ENCODE measurements at places on chromosomes 3 and 15.
A peak's percentile ranks its signal among the peaks of the same experiment; 100 is the strongest.

DNA sequence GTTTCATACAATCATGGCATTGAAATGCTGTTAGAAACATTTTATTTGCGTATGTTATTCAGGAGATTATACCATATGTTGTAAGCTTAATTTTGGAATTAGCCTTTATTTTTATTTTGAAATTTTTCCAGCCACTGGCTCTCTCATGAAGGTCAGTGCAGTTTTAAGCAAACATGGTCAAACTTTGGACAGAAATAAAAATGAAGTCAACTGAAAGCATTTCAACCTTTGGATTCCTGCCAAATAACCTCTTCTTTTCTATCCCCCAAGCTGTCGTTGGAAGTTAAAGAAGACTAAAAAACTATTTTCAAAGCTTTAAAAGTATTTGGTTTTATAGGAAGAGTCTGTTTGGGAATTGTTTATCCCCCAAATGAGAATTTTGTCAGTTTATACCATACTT, 846.6 kb downstream of the MCTP2 start:
- DNase-seq: no peak

GRCh38 chr15:89003865-89004725, 84.2 kb upstream of the ABHD2 start:
- peak; percentile 29 for DNase-seq

- DNase-seq: no peak
Measured at GRCh38 chr3:33488246-33488645, 48.0 kb upstream of the UBP1 start.

- no peak for DNase-seq
Measured at GRCh38 chr3:380801-381200, 184.2 kb downstream of the CHL1 start.

DNA sequence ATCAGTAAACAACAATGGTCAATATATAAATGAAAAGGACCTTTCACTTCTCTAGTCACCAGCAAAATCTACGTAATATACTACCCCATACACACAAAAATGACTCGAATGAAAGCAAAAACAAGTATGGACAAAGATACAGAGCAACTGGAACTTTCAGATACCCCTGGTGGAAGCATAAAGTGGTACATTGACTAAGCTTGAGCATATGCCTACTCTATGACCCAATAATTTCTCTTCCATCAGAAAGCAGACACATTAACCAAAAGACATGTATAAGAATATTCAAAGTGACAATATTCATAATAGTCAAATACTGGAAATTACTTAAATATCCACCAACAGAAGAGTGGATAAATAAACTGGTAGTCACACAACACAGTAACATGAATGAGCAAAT, 86.0 kb downstream of the EFL1 start:
- no peak for DNase-seq

DNA sequence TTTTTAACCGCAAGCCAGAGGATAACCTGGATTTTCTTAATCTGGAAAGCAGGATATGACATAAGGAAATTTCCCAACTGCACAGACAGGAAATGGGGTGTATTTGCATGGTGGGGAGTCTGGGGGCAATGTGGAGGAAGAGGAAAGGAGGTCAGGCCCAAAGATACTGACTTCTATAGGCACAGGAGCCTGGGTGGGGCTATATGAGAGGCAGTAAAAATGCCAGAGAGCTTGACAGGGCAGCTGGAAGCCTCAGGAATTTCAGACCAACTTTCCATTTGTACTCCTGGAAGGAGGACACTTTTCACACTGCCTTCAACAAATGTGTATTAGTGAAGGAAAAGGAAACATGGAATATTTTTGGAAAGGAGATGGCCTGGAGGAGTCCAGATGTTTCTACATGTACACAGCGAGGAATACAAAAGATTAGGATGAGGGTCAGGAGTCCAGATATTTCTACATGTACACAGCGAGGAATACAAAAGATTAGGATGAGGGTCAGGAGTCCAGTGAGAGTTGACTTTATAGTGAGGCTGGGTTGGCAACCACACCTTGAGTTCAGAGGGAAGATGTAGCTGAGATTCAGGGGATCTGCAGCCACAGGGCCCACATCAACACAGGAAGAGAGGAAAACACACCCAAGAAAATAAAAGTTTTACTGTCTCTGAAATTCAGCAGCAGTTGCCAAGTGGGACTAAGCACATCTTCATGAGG, 111.9 kb upstream of the PTPRG start:
- no peak for DNase-seq

DNA sequence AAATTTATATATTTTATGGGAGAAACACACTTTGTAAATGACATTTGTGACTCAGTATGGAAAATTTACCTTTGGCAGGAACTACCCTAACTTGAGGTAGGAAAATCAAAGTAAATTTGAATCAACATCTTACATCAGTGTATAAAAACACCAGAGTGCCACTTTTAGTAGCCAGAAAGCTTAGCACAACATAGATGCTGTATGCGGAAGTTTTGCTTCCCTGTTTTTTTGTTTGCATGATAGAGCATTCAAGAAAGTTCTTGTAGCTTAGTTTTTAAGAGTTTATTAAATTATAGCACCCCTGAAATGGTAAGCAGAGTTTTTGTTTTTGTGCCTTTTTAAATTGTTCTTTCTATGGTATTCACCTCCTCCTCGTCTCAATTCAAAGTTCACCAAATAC, 120.8 kb upstream of the RAP2B start:
- no peak for DNase-seq

DNA sequence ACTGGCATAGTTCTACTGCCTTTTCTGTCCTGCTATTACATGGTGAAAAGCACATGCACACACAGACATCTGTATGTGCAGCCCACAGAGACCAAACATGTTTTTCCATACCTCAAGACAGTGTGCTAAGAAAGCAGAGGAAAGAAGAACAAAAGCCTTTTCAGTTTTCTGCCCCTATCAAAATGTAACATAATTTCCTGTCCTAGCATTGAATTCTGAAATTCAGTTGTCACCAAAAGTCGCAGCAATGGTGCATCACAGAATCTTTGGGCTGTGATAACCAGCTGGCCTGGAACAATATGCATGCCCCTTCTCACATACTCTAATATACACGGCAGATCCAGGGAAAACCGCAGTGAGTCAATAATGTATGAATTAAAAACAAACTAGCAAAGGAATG, 153.8 kb upstream of the RAP2B start:
- DNase-seq: no peak

DNA sequence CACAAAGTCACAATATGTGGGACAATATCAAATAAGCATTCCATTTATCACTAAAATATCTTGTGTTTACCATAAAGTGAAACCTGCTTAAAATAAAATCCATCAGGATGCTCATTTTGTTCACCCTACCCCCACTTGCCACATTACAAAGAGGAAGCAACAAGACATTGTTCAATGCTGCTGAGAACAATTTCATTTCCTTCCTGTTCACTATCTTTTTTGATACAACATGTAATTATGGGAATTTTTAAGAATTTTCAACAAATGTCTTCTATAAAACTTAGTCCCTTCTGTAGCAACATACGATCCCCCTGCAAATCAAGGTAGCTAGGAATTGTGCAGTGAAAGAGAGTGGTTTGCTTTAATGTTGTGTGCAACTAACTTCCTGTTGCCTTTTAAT, 34.9 kb upstream of the GPR160 start:
- DNase-seq: no peak

- peak; percentile 12 for DNase-seq
Measured at GRCh38 chr3:127162947-127163645, 29.8 kb upstream of the PRR23E start.

Measured in ACHN (cell line).